GM12891 (cell line): ENCODE measurements at places on chromosomes 7 and 10.

DNA sequence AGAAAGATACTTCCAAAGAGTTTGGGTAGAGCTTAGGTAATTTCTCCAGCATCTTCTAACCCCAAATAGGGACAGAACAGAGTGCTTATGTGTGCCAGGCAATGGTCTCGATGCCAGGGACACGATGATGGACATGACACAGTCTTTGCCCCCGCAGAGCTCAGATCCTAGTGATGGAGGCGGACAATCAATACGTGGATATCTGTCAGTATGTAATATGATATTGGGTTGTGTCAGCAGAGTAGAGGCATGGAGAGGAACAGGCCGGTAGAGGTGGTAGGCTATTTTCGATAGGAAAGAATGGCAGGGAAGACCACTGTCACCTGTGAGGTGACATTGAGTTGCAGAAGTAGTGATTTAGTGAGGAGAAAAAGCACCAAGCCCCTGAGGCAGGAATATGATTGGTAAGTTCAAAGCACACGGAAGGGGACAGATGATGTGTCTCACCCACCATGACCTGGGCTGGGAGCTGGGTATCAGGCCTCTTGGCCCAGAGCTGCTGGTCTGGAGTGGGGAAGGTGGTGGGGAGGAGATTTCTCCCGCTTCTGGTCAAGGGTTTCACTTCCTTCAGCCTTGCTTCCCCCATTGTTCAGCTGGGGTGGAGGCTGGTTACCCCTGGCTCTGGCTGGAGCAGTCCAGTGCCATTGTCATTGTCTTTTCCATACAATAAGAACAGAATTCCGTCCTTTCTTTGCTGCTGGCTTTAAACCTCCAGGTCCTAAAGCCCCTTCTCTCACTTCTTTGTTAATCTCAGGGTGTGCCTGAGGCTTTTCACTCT lies 36.0 kb upstream of the SRGN start:
- no peak for DNase-seq

DNA sequence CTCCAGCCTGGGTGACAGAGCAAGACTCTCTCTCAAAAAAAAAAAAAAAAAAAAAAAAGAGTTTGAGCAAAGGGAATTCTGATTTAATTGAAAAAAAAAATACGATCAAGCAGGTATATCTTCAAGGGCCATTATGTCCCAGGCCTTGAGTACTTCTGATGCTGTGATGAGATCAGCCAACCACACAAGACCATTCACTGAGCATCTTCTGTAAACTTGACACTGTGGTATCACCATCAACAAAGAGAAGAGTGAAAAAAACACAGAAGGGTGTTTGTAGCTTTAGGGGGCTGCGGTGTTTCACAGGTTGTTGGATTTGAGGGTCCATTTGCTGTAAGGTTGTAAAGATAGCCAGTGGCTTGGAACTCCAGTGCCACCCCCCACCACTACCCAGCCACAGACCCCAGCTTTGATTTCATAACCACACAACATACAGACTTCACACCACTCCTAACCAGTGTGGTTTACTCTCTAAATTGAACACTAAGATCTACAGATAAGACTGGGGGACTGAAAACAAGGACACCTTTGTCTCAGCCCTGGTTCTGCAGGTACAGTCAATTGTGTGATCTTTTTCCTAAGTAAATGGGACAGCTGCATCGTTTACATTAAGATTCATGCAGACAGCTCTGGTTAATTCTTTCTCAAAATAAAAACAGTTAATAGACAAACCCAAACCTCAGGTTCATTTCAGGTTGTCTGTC lies 66.4 kb downstream of the CDC123 start:
- DNase-seq, result no peak

- DNase-seq, result no peak
Measured at GRCh38 chr10:111077479-111077784, 603 bp downstream of the ADRA2A start.

DNA sequence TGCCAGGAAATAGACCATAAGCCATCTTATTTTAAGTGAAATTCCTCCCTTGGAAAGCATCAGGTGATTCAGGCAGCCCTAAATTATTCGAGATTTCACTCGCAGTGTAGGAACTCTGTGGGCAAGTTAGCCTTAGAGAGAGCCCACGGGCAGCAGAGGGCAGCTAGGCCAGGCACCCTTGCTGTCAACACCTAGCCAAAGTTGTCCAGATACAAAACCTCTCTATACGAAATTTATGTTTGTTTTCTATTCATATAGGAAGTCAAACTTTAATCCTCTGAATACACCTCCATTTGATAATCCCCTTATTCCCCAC lies 1043.5 kb downstream of the GATA3 start:
- no peak for DNase-seq

- DNase-seq, result no peak
Measured at GRCh38 chr10:70930263-70931000, 42.1 kb upstream of the PCBD1 start.

- DNase-seq, result no peak
Measured at GRCh38 chr7:18352339-18353255, 143.0 kb upstream of the HDAC9 start.
